DMS79 treated with DMSO at 0.1 percent for 48 hours (cell line): ENCODE measurements at places on chromosomes 2 and 18.

DNA sequence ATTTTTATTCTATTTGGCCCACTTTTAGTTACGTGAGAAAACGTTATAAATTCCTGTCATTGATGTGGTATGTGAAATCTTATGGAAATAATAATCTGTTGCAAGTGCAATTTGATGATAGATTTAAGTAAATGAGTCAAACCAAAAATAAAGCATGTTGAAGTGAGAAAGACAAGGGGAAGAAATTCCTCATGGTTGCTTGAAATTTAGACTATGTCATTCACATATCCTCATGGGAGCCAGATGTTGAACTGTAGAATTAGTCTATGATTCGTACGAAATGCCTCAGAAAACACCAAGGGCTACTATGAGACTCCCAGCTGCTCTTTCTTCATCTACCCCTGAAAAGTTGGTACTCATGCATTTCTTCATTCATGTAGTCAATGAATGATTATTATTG is 55.7 kb downstream of the KLHL14 start:
- DNase-seq: no peak

DNA sequence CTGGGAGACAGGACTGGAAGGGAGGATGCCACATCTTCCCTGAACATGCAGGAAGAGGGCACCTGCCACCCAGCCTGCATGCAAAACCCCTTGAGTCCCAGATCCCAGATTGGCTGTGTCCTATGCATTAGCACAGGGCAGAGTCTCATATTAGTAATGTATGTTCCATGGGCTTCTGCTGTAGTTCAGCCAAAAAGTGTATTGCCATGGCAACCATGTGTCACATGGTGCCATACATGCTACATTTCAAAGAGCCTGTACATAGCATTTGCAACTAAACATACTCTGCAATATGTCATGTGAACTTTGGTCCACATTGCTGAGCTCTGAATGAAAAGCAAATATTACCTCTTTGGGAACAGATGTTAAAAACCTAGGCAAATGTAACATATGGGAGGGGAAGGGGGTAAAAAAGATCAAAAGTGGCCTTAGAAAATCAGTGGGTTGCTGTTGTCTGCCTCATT is 78.4 kb downstream of the DPP4 start:
- no peak for DNase-seq

DNA sequence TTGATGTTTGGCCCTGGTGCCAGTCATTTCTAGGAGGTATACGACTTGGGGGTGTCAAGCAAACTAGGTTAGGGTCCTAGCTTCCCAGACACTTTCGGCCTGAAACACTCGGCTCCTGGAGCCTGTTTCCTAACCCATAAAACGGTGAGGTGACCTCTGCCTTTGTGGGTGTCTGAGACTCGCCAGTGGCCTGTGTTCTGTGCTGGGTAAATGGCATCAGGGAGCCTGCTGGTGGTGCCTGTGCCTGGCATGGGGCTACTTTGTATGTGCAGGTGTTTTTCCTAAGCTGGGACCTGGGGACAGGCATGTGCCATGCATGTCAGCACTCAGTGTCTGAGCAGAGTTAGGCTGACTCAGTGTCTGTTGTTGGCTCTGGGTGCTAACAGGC is 139.2 kb downstream of the GLI2 start:
- DNase-seq: no peak

DNA sequence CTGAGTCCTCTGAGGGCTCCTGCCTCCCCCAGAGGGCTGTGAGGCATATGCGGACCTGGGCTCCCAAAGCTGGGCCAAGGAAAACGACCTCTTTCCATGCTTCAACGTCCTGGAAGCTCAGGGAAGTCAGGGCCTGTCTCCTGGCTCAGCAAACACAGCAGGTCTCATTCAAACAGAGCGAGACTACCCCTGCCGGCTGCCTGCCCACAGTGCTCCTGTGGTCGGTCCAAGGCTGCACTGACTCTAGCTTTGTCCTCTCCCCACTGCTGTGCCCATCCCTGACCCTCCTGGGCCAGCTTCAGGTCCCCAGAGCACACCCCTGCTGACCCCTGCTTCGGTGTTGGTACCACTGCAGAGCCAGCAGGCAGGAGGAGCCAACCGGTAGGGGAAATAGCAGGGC is 79.6 kb downstream of the PDCL3 start:
- DNase-seq: no peak

- DNase-seq: peak; percentile 10
Measured at GRCh38 chr18:26655525-26656430, 107.4 kb upstream of the KCTD1 start.

DNA sequence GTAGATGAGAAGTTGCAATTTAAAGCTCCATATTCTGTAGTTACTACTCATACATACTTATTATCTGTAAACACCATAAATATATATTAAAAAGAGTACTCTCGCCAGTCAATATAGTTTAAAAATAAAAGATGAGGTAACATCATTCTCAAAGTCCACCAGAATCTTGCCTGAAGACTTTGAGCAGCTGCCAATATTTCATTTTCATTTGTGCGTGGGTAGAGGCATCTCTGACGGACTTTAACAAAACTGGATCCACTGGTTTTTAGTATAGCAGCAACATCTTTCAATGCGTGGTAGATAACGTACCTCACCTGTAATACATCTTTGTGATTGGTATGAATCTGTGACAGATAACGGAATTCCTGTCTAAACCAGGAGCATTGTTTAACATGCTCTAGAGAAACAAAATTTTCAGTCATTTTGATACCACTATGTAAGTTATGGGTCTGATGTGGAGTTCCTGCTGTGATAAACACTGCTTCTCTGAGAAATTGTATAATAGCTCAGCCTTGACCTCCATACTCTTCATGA is 45.0 kb downstream of the WDR75 start:
- DNase-seq: no peak

- DNase-seq: no peak
Measured at GRCh38 chr2:54941248-54941984, 108.8 kb downstream of the RTN4 start.

- DNase-seq: no peak
Measured at GRCh38 chr18:23341383-23341782, 111.7 kb upstream of the RIOK3 start.

GRCh38 chr2:20249170-20249569 is 24.2 kb upstream of the SDC1 start:
- no peak for DNase-seq

DNA sequence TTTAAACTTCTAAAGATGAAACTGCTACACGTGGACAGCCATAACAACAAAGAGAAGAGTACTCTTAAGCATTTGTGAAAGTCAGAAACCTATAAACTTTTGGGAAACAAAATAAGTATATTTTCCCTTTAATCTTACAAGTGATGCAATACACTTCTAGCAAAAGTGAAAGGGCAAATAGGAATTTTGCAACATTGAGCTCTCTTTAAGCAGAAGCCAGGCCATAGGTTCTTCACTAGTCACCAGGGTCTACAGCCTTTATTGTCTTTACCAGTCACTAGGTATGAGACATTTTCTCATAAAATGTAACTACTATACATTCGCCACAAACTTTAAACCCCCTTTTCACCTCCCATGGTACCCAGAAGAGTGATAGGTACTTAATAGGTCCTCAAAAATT is 37.5 kb downstream of the SCN1A start:
- DNase-seq: no peak

DNA sequence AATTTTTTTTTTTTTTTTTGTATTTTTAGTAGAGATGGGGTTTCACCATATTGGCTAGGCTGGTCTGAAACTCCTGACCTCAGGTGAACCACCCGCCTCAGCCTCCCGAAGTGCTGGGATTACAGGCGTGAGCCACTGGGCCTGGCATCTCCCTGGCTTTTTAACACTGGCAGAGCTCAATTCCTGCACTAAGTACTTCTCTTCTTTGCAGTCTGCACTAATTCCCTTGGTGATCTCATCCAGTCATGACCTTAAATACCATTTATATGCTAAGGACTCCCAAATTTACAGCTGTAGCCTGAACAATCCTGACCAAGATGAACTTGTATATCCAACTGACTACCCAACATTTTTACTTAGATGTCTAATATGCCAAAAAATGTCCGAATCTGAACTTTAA is 10.2 kb downstream of the PREPL start:
- DNase-seq: no peak

DNA sequence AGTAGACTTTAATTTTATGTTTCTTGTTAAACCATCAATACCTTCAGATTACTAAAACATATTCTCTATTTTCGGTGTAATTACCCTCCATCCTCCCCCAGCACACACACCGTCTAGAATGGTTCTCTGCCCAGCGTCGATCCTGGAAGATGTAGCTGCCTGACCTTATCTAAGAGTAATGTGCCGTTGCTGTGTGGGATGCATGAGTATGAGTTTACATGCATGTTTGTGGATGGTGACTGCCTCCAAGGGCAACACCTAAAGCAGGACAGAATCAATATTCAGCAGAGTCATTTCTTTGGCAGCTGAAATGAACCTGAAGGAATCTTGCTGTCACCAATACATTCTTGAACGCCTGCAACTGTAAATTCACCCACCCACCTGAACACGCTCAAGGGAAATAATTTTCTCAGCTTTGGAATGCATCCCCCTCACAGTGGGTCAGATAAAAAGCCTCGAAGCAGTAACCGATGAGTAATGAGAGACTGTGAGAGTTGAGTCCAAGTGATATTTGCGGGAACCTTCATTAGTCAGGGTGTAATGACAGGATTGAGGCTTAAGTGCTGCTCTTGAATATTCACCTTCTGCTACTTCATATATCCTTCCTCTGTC is 155.8 kb upstream of the RND3 start:
- no peak for DNase-seq

- DNase-seq: peak; percentile 33
Measured at GRCh38 chr2:20443276-20443920, 3.5 kb upstream of the RHOB start.

GRCh38 chr2:13006829-13007717 is 290.3 kb downstream of the TRIB2 start:
- peak; percentile 16 for DNase-seq

DNA sequence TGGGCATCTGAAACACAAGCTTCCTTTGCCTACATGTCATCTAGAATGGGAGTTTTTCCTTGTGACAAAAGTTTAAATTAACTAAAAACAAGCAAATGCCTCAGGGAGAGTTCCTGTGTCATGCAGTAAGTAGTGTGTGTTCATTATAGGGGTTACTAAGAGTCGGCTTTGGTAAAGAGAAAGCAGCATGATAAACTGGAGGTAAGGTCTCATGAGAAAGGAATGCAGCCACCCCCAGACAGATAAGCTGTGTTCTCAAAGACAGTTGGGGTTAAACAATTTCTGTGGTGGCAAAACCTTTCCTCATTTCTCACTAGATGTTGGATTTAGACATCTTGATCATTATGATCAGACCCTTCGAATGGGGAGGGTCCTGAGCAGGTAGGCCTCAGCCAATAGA is 129.7 kb downstream of the MAP4K4 start:
- DNase-seq: no peak

- DNase-seq: no peak
Measured at GRCh38 chr2:168801961-168802858, at the start of gene NOSTRIN. Gene NOSTRIN (plus strand): TSS chr2:168802637. CDS start chr2:168802647, 10 bp downstream.

- DNase-seq: no peak
Measured at GRCh38 chr2:42787424-42787787, 5.0 kb downstream of the HAAO start.

DNA sequence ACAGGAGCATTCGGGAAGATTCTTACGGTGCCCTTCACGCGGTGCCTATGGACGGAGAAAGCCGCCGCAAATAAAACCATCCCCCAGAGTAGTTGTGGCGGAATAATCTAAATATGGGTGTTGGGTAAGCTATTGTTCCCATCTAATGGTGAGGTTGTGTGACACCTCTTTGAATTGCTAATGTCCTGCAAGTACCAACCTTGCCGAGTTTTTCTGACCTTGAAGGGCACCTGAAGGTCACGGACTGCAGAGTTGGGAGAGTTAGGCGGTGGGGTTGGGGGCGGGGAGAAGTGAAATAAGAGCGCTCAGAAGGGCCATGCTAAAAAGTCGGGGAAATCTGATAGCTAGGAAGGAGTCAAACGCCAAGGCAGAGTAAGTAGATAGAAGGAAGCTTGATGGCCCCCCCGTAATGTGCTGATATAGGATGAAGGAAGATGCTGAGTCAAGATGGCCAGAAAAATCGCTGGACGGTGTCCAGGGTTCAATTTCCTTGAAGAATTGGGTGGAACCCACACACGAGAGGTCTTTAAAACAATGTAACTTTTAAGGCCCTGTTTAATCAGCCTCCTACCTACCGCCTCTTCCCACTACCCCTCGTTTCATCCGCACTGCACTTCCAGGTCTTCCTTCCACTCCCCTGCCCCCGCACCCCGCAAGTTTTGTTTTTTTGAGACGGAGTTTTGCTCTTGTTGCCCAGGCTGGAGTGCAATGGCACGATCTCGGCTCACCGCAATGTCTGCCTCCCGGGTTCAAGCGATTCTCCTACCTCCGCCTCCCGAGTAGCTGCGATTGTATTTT is 600 bp downstream of the KATNAL2 start:
- DNase-seq: peak; percentile 23

DNA sequence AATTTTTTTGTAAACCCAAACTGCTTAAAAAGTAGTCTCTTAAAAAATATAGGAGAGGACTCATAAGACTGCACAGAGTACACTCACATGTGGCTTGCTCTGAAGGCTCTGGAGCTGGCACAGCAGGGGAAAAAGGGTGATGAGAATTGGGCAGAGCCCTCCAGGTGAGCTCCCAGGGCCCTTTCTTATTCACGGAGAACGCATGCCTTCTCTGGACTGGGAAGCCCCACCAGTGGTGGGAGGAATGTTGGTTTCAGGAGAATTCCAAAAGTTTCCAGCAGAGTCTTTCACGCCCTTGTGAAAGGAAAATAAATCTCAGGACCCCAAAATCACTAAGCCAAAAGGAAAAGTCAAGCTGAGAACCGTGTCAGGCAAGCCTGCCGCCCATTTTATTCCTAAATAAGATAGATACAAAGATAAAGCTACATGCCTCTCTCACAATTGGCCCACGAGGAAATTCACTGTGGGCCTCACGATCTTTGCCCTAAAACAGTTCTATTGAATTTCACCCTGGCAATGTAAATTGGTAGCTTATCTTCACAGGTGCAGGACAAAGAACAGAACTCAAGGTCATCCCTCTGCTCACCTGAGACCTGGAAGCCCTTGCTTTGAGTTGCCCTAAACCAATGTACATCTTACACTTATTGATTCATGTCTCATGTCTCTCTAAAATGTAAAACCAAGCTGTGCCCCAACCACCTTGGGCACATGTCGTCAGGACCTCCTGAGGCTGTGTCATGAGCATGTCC is 15.5 kb upstream of the MC5R start:
- DNase-seq: no peak

GRCh38 chr2:138620431-138620830 is 118.9 kb downstream of the SPOPL start:
- no peak for DNase-seq

DNA sequence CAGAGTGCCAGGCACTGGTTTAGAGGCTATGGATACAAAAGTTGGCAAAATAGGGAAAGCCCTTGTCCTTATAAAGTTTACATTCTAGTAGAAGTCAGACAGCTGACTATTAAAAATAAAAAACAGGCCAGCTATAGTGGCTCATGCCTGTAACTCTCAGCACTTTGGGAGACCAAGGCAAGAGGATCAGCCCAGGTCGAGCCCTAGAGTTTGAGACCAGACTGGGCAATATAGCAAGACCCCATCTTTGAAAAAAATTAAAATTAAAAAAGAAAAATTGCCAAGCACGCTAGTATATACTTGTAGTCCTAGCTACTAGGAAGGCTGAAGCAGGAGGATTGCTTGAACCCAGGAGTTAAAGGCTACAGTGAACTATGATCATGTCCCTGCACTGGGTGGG is 12.5 kb downstream of the ERICH2 start:
- no peak for DNase-seq
